ENCODE measurements at places on chromosomes 4 and X. TPM values are rescaled to one million over a fixed set of nuclear protein-coding genes. Genes with fewer than 3 reads are reported as not detected.

GRCh38 chr4:47500776-47501175 lies 15.7 kb downstream of the ATP10D start:
- DNase-seq = no peak

SLC10A4 gene
- total RNA-seq = not detected

- DNase-seq = peak; percentile 90
Measured at GRCh38 chr4:24419181-24420034, 164.9 kb downstream of the DHX15 start.

DNA sequence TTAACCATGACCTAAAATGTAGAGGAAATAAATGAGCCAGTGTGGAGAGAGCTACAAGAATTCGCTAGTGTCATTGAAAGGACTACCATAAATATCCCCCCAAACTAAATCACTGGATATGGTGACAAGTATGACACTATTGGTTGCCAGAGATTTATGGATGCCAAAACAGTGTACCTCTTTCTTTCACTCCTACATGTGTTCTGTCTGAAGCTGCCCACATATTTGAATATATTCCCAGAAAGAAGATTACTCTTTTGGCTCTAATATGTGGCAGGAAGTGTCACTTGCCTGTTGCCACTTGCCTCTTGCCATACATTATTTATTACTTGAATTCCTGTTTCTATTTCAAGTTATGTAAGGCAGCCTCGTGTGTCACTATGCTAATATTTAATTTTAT lies 1573.6 kb downstream of the TECRL start:
- no peak for DNase-seq

DNA sequence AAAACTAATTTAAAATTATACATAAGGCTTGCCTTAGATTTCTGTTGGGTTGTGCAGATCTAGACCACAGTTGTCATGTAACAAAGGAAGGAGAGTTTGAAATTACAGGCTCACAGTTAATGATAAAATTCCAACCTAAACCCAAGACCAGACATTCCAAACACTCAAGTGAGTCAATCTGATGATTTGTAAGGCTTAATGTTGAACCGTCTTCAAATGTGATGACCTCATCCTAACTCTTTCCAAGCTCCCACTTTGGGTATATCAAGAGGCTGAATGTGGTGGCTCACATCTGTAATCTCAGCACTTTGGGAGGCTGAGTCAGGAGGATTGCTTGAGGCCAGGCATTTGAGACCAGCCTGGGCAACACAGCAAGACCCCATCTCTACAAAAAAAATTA lies 149.2 kb downstream of the TBL1X start:
- DNase-seq = no peak

DNA sequence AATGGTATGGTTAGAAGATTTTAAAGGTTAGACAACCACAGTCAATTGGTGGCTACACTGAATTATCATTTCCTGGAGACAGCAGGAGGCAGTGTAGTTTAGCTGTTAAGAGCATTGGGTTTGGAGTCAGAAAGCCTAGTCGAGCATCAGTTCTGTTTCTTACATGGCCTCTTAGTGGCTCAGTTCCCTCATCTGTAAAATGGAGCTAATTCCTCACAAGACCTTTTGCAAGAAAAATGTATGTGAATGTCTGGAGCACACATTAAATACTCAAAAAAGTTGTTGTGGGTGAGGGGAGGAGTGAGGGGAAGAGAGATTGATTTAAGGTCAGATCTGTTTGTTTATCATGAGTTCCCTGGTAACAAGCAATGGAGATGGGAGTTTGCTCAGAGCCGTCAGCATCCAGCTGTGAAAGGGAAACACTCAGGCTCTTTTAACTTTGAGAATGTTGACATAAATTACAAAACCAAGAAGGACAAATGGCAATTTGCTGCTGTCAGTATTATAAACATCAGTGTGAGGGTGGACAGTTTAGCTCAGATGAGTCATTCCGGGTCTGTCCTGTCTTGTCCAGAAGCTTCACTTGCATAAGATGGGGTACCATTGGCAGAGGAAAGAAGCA lies 98.2 kb upstream of the PGRMC2 start:
- DNase-seq = peak; percentile 20

PRRG1 gene
- not detected for total RNA-seq

ART3 gene
- not detected for total RNA-seq

DNA sequence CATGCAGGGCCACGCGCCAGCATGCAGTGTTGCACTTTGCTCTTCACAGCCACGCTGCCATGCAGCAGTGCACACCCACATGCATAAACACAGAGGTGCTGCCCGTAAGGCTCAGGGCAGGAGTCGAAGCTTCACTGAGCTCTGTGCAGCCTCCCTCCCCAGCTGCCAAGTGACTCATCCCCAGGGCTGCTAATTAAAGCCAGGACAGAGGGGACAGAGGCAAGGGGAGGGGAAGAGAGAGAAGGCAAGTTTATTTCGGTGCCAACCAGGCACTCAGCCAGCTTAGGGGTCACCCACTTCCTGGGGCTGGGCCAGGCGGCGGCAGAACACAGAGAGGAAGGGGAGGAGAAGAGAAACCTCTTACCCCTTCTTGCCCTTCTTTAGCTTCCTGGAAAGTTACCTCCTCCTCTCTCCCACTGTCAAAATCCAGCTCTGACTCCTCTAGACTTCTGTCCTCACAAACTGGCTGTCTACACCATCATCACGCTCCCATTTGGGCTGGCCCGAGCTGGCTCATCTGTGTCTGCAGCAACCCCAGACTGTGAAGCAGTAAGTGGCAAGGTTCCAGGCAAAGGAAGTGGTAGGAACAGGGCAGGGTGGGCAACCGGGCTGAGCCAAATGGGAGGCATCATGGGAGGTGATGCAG lies 6.2 kb upstream of the IQSEC2 start:
- peak; percentile 55 for DNase-seq

GRCh38 chr4:19711871-19712270 lies 539.8 kb upstream of the SLIT2 start:
- DNase-seq = no peak

DNA sequence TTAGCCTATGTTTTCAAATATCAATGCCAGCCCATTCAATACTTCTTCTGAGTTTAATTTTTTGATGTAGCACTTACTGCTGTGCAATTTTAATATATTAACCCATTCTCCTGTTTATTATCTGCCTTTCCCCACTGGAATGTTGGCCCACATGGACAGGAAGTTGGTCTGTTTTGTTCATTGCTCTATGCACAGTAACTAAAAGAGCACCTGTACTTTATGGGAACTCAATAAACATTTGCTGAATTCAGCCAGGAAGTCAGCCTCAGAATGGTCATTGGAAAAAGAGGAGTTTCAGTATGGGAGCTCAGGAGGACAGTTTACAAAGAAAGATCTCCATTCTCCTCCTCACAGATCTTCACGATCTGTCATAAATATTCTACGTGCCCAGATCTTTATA lies 510.5 kb upstream of the AGA start:
- no peak for DNase-seq

DNA sequence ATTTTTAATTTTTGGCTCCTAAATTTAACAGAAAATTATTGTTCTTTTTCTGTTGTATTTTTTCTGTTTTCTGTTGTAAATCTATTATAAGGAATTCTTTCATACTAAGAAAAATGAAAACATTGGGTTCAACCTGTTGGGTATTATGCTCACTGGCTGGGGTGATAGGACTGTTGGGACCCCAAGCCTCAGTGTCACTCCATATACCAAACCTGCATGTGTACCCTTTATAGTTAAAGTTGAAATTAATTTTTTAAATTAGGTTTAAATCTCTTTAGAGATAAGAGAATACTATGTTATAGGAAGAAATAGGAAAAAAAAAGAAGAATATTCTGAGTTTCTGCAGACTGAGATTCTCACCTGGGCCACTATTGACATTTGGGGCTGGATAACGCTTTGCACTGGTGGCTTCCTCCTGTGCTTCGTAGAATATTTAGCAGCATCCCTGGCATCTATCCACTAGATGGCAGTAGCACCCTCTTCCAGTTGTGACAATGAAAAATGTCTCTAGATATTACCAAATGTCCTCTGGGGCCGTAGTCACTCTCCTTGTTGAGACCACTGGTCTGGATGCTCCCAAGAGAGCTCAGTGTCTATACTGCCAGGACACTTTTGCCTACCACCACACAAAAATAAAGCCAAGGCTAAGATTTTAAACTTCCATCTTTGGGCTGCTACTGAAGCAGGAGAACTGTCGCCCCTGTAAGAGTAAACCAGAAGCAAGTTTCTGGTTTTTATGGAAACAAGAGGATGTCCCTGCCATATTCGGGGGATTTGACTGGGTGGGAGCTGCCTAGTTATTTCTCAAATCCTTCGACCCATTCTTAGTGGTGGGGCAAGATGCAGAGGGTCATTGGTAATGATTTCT lies 22.4 kb upstream of the CLTRN start:
- DNase-seq = peak; percentile 73

TMEM31 gene
- not detected for total RNA-seq

IKBKG gene
- total RNA-seq = 13.2 TPM

DNA sequence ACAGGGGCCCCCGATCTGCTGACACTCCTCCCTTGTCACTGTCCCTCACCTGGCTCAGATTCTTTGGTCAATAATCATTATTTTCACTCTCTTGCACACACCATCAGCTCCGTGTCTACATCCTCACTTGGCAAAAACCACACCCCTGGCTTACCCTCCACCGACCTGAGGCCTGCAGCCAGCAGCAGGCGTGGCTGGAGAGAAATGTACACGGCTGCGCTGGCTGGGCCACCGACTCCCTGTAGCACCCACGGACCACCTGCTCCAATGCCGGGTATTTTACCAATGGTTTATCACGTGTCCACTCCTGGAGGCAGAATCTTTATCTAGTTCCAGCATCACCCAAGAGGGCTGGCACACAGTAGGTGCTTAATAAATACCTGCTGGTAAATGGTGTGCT lies 98.4 kb downstream of the WFS1 start:
- no peak for DNase-seq

NWD2 gene
- total RNA-seq = not detected

- DNase-seq = no peak
Measured at GRCh38 chrX:68396953-68397352, 36.3 kb downstream of the OPHN1 start.

GRCh38 chr4:108480881-108481280 lies 139.5 kb upstream of the RPL34 start:
- no peak for DNase-seq

DNA sequence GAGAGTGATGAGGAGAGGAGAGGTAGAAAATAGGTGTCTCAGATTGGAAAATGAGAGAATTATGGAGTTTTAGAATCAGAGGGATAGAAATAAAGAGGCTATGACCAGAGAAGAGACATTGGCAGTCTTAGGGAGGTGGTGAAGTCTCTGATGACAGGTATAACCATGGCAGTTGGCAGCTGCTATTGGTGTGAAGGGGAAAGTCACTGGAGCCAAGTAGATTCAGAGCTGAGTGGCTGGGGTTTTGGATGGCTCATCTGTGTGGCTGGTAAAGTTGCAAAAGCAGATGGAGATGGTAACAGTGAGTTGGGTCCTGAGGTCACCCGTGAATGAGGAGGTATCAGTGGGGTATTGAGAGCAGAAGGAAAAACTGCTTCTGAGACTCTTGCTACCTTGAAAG lies 46.5 kb downstream of the ANAPC4 start:
- no peak for DNase-seq

DNA sequence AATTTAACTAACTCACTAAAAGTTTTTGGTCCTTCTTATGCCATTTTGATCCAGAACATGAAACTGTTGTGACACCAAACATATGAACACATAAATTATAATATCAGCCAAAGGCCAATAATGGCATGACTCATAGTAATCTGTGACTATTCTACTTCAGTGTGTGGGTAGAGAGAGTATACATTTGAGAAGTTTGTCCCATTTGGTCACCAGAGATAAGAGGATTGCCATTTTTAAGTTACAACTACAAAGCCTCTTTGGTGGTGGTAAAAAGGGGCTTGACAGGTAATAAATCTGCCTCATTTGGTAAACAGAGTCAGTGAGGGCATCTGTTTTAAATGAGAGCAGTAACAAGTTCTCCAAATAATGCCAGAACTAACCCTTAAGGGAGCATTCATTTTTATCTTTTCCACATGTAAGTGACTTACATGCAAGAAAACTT lies 117.9 kb downstream of the TBC1D19 start:
- no peak for DNase-seq

RNF150 gene
- total RNA-seq = 0.18 TPM

PPARGC1A gene
- not detected for total RNA-seq

DNA sequence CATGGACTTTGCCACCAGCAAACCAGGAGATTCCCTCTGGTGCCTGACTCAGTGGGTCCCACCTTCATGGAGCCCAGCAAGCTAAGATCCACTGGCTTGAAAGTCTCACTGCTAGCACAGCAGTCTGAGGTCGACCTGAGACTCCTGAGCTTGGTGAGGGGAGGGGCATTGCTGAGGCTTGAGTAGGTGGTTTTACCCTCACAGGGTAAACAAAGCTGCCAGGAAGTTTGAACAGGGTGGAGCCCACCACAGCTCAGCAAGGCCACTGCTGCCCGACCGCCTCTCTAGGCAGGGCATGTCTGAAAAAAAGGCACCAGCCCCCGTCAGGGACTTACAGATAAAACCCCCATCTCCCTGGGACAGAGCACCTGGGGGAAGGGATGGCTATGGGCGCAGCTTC lies 28.1 kb downstream of the FAM9A start:
- no peak for DNase-seq

GRCh38 chr4:1479454-1479853 lies 73.2 kb upstream of the NKX1-1 start:
- DNase-seq = no peak

HSFX3 gene
- total RNA-seq = not detected

- no peak for DNase-seq
Measured at GRCh38 chr4:25154594-25155265, 5.5 kb downstream of the SEPSECS start.

DNA sequence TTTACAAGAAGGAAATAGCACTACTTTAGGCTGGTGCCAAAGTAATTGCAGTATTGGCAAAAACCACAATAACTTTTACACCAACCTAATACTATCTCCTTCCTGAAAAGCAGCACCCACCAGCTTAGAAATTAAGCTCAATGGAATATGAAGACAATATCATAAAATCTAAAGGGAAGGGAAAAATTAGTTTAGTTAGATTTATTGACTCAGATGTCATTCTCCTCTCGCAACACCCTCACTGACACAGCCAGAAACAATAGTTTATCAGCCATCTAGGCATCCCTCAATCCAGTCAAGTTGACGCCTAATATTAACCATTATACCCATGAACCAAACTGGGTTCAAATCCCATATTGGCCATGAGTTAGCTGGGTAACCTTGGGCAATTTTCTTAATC lies 820.4 kb upstream of the EPHA5 start:
- no peak for DNase-seq

DNA sequence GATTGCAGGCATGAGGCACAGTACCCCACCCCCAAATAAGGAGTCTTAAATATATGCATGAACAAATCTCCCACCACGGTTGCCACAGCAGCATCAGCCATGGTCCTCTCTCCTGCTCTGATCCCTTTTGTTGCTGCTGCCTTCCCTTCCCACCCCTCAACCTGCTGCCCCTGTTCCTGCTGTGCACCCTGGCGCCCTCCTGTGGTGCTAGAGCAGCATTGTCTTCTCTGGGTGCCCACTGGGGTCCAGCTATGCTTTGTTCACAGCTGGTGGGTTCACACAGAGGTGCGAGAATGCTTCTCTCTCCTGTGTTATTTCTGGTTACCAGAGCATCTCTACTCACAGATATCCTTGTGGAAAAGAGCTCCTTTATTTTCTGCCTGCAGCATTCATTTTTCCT lies 116.2 kb downstream of the GATB start:
- DNase-seq = no peak

GRXCR1 gene
- not detected for total RNA-seq

GRCh38 chr4:6493658-6494304 lies 21.4 kb upstream of the PPP2R2C start:
- peak; percentile 33 for DNase-seq

GRCh38 chr4:23425570-23425969 lies 464.3 kb downstream of the PPARGC1A start:
- no peak for DNase-seq

Data from G401 (cell line).